ENCODE measurements at places on chromosomes 3 and 15.

GRCh38 chr15:76345583-76345879 is 9.0 kb downstream of the ISL2 start:
- DNase-seq: no peak

- no peak for DNase-seq
These were observed 105.5 kb downstream of the ATG7 start for GRCh38 chr3:11377719-11378118.

DNA sequence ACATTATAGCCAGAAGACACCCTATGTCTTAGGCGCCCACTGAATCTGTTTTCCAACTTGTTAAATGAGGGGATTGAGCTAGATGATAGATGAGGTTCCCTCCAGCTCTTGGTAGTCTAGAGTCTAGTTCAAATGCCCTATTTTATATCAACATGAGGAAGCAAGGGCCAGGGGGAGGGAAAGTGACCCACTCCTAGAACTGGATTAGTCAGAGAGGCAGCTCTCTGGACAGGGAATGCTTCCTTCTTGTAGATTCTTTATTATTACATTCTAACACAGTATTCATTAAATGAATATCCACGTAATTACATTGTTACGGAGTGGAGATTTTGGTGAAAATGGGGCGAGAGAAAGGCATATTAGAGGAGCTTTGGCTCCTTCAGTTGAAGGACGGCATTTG is 89.5 kb downstream of the RAD18 start:
- no peak for DNase-seq

DNA sequence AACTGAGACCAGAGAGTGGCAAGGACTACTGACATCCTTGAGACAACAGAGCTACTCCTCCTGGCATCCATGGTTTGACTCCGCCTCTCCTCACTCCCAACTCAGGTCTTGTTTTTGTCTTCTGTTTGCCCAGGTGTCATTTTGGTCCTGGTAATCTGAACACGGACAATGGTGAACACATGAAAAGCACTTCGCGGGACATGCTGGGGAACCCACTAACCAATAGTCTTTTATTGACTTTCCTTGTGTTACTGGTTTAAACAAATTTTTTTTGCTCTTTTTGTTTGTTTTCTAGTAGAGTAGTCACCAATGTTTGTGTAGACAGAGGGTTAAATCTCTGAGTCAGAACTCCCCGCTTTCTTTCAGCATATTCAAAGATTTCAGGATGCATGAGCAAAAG is 38.4 kb downstream of the LARP6 start:
- DNase-seq: no peak

- DNase-seq: no peak
These were observed 200.5 kb downstream of the GOLGA6L6 start for GRCh38 chr15:20340931-20341661.

DNA sequence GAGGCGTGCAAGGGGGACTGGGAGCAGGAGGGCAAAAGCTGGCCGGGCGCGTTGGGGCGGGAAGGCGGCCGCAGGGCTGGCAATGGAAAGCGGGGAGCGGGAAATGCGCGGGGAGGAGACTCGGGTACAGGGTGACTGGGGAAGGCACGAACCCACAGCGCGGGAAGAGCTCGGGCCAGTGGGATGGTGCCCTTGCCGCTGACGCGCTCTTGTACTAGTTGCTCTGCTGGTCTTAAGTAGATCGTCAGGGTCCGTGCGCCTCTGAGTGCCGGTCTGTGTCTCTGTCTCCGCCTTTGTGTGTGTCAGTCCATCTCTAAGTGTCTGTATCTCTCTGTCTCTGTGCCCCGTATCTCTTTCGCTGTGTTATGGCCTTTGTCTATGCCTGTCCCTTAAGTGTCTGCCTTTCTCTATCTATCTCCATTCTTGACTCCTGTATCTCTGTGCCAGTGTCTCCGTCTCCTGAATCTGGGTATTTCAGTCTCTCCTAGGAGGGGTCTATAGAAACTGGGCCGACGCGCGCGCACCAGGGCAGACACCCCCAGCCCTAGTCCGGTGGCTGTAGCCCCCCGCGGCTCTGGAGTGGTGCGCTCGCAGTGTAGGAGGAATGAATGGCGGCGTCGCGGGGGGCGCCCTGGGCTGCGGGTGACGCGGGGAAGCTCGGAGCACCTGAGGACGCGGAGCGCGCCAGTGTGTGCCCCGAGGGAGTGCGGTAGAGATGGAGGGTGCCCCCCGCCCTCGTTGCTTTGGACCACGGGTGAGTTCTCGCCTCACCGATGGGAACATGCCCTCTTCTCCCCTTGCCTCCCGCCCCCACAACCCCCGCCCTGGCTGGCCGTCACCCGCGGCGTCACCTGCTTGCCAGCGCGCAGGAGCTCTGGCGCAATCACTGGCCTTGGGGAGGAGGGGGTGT is 756 bp upstream of the CAMK2N2 start:
- DNase-seq: no peak

DNA sequence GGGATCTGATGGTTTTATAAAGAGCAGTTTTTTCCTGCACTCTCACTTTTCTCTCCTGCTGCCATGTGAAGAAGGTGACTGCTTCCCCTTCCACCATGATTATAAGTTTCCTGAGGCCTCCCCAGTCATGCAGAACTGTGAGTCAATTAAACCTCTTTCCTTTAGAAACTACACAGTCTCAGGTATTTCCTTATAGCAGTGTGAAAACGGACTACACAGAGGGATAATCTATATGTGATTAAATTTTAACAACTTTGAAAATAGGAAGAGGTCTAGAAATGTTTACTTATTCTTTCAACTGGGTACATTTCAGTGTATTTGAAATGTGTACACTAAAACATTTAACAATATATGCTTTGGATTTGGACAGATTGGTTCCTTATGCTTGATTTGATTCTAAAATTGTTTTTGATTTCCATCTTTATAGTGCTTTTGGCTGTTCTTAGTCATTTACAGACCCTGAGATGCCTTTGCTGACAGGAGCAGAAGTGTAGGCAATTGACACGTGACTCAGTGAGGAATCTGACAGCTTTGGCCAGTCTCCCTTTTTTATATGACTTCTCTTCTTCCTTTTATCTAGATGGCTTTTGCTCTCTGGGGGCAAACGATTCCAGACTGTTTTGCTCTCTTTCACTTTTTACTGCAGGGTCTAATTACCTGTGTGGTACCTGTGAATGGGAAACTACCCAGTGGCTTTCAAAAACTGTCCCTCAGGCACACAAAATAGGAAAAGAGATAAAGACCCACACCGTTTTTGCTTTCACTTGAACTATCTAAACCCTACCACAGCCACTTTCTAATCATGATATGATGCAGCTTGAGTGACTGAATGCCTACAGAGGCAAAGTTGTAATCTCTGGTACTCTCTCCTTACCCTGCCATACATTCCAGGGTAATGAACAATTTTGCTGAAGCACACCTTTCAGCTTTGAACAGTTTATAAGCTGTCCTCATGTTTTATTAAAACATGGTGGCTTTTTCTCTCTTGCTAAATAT is 422.6 kb downstream of the ROBO1 start:
- no peak for DNase-seq

All from GOT3 (cell line).